ENCODE measurements at places on chromosomes 12 and 14.

DNA sequence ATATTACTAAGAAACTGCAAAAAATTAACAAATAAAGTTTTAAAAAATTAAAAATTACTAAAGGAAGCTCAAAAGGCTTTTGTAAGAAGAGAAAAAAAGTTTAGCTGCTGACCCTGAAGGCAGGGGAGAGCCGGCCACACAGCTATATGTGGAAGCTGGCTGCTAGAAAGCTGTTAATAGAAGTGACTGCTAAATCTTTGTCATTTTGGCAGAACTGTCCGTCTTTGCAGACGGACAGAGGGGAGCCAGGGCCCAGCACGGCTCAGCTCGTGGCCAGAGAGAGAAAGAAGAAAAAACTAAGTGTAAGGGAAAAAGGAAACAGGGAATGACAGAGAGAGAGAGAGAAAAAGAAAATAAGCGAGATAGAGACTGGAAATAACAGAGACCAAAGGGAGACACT lies 27.9 kb downstream of the PRMT8 start:
- no peak for DNase-seq

DNA sequence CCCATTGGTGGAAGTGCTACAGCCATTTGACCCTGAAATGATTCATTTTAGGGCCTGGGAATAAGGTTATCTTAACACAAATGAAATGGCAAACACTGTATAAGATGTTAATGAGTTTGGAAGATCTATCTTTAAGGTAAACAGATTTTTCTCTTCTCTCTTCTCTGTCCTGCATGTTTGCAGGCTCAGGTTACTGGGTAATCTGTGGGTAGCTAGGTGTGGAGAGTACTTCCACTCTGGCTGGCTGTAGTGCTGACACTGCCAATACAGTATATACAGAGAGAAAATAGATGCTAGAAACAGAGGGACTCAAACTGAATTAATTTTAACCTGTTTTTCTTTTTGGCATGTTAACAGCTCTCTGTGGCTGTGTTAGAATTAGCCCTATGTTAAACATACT lies 84.6 kb downstream of the SLC38A6 start:
- DNase-seq: no peak

DNA sequence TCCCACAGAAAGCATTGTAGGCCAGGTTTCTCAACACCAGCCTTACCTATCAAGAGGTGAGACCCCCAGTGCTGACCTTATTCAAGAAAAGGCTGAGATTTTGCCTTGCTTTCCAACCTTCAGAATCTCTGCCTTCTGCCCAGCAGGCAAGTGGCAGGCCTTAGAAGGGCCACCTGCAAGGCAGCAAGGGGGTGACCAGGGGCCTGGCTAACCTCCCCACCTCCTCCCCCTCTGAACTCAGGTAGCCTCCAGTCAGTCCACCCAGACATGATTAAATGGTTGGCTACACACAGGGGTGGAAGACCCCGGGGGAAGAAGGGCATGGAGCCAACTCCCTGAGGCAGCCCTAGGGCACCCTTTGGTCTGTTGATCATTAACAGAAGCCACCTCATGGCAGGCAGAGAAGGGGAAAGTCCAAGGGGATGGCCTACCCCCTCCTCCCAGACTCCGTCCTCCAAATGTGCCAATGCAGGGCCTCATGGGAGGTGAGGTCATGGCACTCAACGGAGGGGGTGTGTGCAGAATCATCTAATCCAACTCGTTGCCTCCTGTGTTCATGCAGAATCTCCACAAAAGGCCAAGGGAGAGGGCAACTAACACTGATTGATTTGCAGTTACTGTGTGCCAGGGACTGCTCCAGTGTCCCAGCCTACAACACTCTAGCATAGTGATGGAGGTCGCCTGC lies 8.5 kb downstream of the ZFP36L1 start:
- no peak for DNase-seq

DNA sequence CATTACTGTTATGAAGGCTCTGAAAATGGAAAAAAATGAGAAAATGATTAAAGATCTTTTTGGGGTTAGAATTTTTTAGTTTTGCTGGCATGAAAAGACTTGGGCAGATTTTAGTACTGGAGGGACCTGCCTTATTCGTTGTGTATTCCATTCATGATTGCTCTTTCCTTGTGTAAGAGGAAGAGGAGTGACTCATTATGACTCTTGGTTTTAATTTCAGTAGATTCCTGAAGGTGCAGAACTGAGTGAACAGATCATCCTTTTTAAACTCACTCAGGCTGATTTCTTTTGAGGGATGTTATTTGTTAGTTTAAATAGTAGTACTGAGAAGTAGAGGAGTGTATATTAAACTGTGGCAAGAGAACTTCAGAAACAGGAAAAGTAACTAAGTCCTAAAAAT lies 41.6 kb downstream of the AKAP6 start:
- DNase-seq: no peak

GRCh38 chr12:126108247-126108646 lies 1043.0 kb downstream of the AACS start:
- no peak for DNase-seq

DNA sequence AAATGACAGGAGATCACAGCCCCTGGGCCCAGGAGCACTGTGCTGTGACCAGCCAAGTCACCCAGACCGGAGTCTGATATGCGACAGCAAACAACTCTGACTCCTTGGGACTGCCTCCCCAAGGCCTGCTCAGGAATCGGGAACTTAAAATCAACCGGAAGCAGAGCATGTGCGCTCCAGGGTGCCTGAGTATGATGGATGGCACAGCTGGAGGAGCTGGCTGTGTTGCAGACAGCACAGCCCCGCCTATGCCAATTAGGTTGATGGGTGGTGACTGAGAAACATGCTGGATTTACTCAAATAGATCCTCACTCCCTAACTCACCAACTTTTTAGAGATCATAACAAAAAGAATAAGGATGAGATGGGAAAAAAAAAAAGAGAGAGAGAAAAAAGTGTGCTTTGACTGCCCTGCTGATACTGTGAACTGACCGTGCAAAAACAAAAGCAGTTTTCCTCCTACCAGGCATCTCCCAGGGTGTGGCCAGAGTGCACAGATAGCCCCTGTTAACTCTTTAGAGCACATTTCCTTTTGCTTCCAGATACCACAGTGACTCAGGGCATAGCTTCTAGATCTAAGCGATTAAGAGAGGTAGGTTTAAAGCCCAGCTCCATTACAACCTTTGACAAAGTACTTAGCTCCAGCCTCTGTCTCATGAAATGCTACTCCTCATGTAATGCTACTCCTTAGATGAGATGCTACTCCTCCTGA lies 27.4 kb upstream of the STON2 start:
- no peak for DNase-seq
